ENCODE measurements at places on chromosomes 5 and 9.

DNA sequence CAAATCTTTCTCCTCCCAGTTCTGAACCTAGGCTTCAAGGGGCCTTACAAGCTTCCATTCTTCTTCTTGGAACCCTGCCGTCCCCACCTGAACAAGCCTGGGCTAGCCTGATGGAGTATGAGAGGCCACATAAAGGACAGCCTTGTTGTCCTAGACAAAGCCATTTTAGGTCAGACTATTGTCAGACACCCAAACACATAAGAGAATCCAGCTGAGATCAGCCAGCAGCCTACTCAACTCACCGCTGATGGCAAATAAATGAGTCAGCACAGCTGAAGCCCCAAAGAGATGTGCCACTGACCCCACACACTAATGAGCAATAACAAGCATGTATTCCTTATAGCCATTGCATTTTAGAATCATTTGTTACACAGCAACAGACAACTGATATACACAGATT, 33.8 kb downstream of the SVEP1 start:
- DNase-seq: no peak

- DNase-seq: no peak
Measured at GRCh38 chr5:54518146-54518817, 723 bp downstream of the SNX18 start.

GRCh38 chr5:173625673-173626504, 9.4 kb upstream of the BOD1 start:
- DNase-seq: no peak

DNA sequence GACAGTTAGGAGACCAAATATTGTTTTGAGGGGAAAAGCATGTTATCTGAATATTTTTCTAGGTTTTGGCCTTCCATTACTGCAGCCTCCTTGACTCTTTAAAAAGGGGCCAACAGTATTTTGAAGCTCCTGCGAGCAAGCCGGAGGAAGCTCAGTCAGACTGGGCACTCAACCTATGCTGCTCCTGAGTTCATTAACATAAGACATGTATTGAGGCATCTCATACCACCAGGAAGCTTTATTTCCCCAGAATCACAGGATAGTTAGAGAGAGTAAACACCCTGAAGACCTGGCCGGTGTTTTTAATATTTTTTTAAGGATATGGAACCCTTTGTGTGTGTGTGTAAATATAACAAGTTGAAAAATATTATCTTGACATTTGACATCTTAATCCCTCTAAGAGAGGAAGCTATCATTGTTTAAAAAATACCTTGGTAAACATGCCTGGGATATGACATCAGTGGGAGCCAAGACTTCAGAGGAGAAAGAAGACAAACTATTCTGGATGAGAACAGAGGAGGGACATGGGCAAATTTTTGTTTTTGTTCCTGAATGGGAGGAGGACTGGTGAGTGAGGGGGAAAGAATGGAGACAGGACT, 139.3 kb upstream of the SLIT3 start:
- DNase-seq: no peak

DNA sequence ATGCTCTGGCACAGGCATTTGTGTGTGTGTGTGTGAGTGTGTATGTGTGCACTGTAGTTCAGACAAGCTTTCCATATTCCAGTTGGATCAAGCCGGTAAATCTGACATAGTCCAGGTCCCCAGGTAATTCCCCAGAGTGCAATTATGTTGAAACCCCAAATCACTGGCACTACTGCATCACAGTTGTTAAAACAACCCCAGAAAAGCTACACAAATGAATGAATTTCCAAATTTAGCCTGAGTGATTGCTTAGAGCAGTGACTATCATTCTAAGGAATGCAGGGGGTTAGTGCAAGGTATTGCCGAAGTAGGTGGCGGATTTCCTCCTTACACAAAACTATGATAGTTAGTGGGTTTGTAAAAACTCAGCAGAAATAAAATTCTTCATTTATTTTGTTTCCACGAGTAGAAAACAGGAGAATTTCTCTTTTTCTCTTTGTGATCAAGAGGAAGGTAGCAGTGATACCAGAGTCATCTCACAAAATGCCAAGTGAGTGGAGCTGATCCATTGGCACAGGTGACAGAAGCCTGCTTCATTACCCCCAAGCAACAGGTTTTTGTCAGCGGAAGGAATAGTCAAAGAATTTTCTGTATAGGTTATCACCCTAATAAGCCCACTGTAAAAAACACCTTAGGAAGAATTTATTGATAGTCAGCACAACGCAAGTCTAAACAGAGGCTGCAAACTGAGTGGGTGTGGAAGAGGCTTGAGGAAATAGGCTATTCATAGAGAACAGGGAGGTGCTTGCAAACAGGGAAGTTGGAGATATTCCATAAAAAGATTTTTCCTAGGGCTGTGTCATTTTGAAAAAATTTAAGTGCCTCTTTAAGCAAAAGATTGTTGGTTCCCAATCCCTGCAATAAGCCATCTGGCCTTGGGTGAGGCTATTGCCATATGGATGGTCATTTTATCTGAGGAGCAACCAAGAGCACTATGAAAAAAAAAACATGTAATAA, 385.1 kb downstream of the CHSY3 start:
- no peak for DNase-seq

GRCh38 chr5:120806202-120806601, 342.1 kb downstream of the PRR16 start:
- no peak for DNase-seq

GRCh38 chr5:168772316-168772961, 193.3 kb upstream of the PANK3 start:
- no peak for DNase-seq

- DNase-seq: no peak
Measured at GRCh38 chr5:22076586-22076985, 776.6 kb downstream of the CDH12 start.

Data from G401 (cell line).